ENCODE measurements at places on chromosomes 11 and 22.
A peak's percentile ranks its signal among the peaks of the same experiment; 100 is the strongest.

GRCh38 chr22:28017558-28017820, 98.4 kb upstream of the PITPNB start:
- no peak for DNase-seq

- no peak for DNase-seq
Measured at GRCh38 chr11:86056351-86056854, 12.5 kb downstream of the PICALM start.

GRCh38 chr11:3840004-3840869, 522 bp downstream of the RHOG start:
- DNase-seq, result no peak

GRCh38 chr11:117866526-117866925, 9.9 kb downstream of the FXYD6 start:
- no peak for DNase-seq

DNA sequence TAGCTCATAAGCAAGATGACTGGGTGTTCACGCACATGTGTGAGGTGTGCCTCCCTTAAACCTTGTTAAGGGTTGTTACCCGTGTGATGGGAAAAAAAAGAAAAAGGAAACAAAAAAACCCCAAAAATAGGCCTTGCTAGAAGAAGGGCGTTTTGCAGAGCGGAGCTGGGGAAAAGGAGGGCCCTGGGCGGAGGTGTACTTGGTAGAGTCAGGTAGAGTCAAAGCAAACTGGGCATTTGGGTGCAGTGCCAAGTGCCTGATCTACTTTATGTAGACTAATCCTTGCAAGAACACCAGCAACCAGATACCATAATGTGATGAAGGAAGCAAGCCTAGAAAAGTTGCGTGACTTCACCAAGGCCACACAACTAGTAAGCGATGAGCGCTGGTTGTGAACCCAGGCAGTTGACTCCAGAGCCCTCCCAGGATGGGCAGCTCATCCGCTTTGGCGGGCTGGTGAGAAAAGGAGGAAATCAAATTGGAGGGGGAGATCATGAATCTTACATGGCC, 1.2 kb upstream of the TIRAP start:
- DNase-seq, result no peak

- no peak for DNase-seq
Measured at GRCh38 chr11:14304601-14305000, 54.4 kb downstream of the RRAS2 start.

DNA sequence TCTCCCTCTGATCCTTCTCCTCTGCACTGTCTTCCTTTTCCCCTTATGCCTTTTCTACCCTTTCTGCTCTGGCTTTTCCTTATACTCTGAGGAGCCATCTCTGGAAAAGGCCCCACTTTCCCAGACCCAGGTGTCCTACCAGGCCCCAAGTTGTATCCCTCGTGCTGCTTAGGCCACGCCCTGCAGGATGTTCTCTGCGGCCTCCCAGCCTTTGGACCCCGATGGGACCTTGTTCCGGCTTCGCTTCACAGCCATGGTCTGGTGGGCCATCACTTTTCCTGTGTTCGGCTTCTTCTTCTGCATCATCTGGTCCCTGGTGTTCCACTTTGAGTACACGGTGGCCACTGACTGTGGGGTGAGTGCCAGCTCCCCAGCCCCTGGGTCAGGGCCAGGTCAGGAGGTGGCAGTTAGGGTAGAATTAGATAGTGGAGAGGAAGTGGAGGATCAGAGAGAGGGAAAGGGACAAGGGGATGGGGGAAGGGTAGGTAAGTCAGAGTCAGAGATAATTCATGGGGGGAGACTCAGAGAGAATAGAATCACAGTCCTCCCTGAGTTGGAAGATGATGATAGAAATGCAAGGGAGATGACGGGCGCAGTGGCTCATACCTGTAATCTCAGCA, 8.9 kb downstream of the PGAP2 start:
- DNase-seq, result no peak

- DNase-seq, result no peak
Measured at GRCh38 chr11:2448661-2449547, 4.1 kb downstream of the KCNQ1 start.

- no peak for DNase-seq
Measured at GRCh38 chr11:115194802-115195110, 309.5 kb downstream of the CADM1 start.

- no peak for DNase-seq
Measured at GRCh38 chr11:64379160-64379559, 20.2 kb downstream of the RPS6KA4 start.

- DNase-seq, result no peak
Measured at GRCh38 chr11:134346976-134347350, 15.2 kb downstream of the GLB1L2 start.

- DNase-seq, result no peak
Measured at GRCh38 chr22:17897858-17898257, 123.6 kb upstream of the BID start.

DNA sequence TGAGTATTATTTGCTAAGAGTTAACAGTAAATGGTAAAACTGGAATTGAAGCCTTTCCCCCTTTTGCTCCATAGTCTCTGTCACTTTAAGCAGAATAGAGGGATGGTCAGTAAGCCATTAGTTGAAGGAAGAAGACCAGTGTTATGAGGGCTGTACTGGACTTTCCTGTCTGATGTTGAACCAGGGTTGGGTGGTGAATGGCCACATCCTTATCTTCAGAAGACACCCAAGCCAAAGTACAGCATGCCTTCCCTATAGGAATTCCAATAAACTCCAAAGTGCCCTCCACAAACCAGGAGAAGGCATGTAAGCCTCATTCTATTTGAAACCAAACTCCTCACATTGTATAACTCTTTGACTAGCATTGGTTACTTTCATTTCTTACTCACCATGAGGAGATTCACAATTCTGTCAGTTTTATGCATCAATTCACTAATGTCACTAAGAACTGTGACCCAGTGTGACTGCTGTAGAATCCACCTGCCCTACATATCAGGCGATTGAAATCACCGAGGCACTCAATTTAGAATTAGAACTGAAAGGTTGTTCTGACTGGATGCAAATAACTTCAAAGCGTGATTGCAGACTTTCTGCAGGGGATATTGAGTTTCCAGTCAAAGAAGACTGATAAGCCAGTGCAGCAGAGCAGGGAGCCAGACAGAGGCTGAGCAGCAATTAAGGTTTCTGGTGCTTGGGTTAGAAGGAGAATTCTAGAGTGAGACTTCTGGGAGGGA, 107.1 kb upstream of the DDI1 start:
- no peak for DNase-seq

- no peak for DNase-seq
Measured at GRCh38 chr22:30014244-30014643, 66.0 kb upstream of the HORMAD2 start.

DNA sequence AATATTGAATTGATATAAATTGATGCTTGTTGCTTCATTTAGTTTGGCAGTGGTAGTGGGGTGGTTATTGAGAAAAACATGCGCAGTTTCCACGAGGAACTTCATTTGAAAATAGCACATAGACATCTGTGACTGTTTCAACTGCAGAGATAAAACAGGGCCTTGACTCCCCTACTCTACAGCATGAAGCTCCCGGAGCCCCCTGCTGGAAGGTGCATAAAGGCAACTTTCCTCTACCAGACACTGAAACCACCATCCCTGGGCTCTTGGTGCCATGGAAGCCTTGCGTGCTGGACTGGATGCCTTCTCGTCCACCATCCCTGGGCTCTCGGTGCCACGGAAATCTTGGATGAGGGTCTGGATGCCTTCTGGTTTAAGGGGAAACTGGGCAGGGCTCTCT, 195.9 kb downstream of the CSNK2A3 start:
- DNase-seq, result peak; percentile 47

- no peak for DNase-seq
Measured at GRCh38 chr11:13438291-13438690, 24.7 kb downstream of the BTBD10 start.

DNA sequence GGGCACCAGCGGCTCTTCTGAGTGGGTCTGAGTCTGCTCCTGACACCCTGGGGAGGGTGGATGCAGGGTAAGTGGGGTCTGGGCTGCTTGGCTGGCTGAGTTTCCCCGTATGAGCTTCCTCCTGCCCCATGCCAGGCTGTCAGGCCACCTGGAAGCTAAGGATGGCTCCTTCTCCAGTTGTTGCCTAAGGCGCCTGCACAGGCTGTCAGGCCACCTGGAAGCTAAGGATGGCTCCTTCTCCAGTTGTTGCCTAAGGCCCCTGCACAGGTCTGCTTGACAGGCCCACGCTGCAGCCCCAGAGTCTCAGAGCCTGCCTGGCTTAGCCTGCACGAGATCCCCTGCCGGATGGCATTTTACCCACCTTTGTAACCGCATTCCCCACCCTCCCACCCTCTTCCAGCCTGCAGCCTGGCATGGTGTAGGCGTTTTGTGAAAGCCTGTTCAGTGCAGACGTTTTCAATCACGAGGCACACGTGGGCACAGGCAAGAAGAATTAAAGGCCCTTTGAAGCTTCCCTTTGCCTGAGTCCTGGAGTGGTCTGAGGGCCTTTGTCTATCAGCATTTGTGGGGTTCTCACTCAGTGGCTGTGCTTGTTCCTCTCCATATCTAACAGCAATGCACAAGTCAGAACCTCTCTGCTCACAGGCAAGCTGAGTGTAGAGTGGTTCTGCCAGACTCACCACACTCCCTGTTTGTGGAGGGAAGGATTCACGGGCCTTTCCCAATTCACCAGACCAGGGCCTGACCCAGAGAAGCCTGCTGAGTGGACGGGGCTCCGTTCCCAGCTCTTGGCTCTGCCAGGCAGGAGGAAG, 40.2 kb upstream of the B3GAT1 start:
- no peak for DNase-seq

DNA sequence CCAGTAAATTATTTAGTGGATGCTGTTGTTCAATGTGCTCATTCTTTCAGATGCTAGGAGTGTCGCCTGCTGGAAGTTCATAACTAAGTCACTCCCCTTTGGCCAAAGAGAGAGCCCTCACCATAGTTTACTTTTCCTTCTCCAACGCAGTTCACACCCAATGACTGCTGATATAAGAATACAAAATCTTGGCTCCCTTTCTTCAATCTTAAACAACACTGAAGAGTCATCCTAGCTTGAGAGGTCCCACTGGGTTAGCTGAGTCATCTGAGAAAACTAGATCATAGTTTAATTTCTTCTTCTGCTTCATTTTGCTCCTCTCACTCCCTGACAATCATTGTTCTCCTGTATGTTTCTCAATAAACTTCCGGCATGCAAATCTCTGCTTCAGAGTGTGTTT, 5.4 kb upstream of the OR52L1 start:
- DNase-seq, result no peak

- DNase-seq, result no peak
Measured at GRCh38 chr11:34335331-34335730, 22.5 kb downstream of the ABTB2 start.

GRCh38 chr11:113668255-113668654, 37.9 kb downstream of the TMPRSS5 start:
- no peak for DNase-seq

DNA sequence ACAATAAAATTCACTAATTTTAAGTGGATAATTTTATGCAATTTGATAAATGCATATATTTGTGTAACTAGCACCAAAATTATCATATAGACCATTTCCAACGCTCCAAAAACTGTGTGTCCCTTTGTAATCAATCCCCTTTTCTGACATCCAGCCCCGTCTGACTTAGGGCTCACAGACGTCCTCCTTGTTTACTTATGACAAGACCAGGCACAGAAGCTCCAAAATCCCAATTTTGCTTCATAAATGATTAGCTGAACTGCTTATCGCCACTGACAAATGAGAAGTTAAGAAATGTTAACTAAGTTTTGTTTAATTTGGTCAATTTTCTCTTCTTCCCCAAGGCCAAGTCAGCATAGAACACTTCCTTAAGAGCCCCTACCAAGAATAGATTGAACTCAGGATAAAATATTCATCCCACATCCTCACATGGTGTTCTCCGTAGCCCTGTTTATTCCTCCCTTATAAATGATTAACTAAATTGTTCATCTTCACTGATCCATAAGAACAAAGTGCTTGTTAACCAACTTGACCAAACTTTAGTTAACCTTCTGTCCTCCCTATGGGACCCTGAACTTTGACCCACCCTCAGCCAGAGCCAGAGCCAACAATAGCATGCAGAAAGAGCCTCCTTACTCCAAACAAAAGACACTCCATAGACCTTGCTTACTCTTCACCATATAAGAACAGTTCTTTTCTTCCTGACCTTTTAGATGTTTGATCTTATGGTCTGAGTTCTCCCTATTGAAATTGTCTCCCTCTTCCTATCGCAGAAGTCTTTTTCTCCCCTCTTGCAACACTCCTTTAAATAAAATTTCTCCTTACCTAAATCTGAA, 30.8 kb upstream of the GLYAT start:
- DNase-seq, result no peak

- no peak for DNase-seq
Measured at GRCh38 chr22:31585161-31585859, 76.7 kb downstream of the PISD start.

- DNase-seq, result no peak
Measured at GRCh38 chr11:43736502-43737200, 56.1 kb downstream of the HSD17B12 start.

DNA sequence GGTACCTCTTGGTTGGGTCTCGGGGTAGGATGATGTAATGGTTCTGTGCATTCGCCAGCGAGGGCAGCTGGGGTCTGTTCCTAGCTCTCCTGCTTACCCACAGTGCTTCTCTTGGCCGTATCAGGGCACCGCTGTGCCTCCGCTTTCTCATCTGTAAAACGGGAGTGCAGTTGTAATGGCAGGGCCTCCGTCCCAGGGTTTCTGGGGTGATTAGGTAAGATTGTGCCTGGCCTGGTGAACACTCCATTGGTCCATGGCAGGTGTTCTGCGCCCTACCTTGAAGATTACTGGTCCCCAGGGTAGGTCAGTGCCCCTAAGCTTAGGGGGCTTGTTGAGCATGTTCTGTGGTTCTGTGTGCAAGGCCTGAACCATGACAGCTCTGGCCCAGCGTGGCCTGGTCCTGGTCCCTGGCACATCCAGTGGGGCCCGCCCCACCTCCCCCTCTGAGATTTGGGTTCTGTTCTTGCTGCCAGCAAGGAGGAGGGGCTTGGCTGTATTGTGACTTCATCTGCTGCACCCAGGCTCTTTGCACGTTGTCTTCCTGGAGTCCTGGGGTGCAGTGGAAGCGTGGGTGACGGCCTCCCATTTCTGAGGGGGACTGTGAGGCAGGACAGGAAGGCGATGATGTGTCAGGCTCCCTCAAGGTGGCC, 4.9 kb downstream of the MYRF start:
- DNase-seq, result no peak

- no peak for DNase-seq
Measured at GRCh38 chr22:29710922-29711593, 8.7 kb upstream of the CABP7 start.

- no peak for DNase-seq
Measured at GRCh38 chr11:87443707-87444106, 406.0 kb downstream of the TMEM135 start.

Data from activated T-cell treated with anti-CD3 and anti-CD28 coated beads for 4 hours (primary cell).